CD4-positive, alpha-beta T cell treated with Interleukin-12 subunit alpha and Interleukin-12 subunit beta, for 1 hour (primary cell): ENCODE measurements at places on chromosomes 5 and 9.

DNA sequence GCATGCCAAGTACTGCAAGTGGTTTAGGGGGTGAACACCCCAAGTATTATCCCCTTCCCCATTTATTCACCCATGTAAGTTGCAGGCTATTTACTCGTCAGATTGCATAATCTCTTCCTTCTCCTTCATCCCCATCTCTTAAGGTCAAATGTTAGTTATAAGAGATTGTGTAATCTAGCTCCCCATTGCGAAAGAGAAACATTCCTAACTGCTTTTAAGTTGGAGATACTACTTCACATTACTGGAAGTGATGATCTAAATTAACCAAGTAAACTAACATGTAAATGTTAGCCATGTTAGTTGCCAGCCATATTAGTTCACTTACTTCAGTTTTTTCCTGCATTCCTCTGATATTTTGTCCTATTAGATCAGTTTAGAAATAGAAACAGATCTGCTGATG is 262.3 kb downstream of the TAF11L14 start:
- DNase-seq: no peak

DNA sequence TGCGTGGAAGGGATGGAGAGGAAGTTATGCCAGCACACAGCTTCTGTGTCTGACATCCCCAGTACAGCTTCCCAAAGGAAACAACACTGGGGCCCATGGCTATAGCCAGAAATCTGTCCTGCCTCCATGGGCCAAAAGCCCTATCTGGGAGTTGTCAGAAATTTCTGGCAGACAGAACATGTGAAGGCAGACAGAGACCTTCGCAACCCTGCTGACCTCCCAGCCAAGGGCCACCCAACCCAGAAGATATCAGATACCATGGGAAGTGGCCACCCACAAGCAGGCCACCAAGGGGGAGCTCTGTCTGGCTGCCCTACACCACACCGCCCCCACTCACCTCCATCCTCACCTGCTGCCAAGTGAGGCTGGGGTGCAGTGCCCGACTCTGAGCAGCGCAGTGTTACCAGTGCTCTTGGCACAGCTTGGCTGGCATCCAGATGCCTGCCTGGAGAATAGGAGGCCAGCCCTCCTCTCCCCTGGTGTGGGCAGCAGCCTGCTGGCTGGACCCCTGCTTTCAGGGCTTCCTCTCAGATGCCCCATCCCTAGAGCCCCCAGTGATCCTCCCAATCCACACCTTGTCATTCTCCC is 61.6 kb upstream of the NEURL1B start:
- DNase-seq: no peak

GRCh38 chr5:148191010-148191409 is 11.8 kb upstream of the SPINK6 start:
- DNase-seq: no peak

DNA sequence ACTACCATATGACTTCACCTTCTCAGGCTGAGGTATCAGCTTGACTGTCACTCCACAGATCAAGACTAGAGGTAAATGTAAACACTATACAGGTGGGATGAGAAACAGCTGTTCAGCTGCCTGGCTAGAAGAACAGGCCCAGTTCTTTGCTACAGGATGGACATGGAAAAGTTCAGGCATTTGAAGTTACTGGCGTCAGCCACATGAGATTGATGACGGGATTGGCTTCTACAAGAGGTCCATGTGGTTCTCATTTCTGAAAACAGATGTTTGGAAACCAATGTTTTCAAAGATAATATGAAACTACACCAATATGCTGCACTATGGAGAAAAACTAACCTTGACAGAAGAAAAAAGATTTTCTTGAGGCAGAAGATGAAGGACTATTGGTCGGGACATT is 324.1 kb downstream of the CDH10 start:
- no peak for DNase-seq

DNA sequence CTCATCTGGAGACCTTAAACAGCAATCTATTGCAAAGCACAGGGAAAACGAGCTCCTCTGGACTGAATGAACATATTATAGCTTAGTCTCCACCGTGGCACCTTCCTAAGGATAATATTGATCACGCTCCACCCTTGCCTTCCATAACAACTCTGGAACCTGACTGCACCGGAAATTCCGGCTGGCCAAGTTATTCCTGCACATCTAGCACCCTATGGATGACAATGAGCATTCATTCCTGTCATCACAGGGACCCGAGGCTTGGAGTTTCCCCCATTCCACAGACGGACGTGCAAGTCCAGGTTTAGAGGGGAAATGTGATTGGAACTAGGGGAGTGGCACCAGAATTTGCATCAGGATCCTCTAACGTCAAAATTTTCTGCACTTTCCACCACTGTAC is 27.5 kb downstream of the STK10 start:
- DNase-seq: no peak

GRCh38 chr5:52831786-52832511 is 44.2 kb downstream of the ITGA1 start:
- no peak for DNase-seq

DNA sequence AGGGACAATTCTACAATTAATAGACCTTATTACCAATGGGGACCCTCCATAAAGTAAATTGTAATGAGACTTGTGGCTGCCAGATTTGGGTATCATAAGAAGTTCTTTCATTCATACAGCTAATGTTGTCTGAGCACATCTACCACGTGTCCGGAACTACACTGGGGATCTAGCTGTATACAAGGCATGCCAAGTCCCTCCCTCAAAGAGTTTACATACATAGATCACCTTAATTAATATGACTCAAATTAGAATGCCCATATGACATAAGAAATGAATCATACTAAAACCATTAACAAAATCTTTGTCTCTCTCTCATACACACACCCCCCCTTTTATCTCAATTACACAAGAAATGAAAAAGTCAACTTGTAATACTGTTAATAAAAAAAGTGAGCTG is 18.0 kb upstream of the NR4A3 start:
- DNase-seq: no peak

GRCh38 chr5:59123595-59124561 is 541.0 kb downstream of the RAB3C start:
- DNase-seq: peak; percentile 50

DNA sequence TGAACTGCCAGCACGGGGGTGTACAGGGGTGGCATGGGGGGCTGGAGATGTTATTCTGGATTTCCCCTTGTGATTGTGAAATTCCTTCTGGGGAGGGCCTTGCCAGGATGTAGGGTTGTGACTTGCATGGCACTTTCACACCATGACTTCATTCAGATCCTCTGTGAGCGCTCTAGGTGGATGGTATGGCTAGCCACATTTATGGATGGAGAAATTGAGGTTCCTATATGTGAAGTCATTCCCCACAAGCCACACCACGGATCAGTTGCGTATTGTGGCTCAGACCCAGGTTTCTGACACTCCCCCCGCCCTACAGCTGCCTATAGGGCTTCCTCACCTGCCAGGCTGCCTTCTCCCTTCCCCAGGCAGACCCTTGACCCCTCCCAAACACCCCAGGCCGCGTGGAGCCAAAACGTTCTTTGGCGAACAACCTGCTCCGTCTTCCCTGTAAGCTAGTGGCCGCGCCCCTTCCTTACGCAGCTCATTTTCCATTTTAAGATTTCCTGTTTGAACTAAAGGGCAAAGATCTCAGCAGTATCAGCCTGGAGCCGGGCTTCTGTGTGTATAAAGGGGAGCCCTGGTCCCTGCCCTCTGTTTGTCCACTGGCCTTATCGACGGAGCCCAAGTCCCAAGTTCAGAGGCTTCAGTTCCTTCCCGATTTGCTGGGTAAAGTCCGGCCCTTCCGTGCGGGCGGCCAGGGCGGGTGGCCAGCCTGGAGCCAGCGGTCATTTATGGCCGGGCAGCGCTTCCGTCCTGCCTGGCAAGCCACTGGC is 97.8 kb upstream of the KLF4 start:
- no peak for DNase-seq

GRCh38 chr5:10276691-10277090 is 26.6 kb downstream of the CCT5 start:
- DNase-seq: no peak

GRCh38 chr9:137759649-137760321 is 117.8 kb upstream of the CACNA1B start:
- no peak for DNase-seq

GRCh38 chr5:116738239-116738614 is 163.6 kb upstream of the SEMA6A start:
- no peak for DNase-seq

- DNase-seq: no peak
Measured at GRCh38 chr9:81971727-81972126, 16.8 kb upstream of the SPATA31D1 start.

DNA sequence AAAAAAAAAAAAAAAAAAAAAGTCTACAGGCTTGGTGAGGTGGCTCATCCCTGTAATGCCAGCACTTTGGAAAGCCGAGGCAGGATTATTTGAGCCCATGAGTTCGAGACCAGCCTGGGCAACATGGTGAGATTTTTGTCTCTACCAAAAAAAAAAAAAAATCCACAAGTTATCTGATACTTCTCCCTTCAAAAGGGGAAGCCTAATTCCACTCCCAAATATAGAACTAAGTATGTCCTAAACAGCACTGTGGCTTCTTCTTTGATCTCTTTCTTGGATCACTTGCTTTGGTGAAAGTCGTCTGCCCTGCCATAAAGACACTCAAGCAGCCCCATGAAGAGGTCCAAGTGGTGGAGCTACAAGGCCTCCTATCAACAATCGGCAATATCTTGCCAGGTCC is 18.8 kb upstream of the STING1 start:
- no peak for DNase-seq

GRCh38 chr9:96187151-96187555 is 114.8 kb downstream of the HSD17B3 start:
- DNase-seq: no peak

- DNase-seq: no peak
Measured at GRCh38 chr9:84772511-84772910, 103.0 kb downstream of the NTRK2 start.

DNA sequence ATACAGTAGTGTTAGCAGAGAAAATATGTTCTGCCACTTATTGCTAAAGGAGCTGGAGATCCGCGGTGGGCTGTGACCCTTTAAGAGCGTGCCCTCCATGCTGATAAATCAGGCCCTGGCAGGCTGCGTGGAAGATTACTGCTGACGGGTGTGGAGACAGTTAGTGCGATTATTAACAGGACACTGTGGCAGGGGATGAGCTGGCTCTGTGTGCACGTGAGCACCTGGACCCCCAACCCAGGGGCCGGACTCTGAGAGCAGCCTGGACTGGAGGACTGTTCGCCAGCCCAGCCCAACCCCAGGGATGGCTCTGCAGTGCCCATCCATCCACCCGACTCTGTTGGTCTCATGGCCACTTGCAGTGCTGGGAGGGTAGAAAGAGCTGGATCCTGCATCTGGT is 162.0 kb downstream of the MELK start:
- no peak for DNase-seq

- no peak for DNase-seq
Measured at GRCh38 chr9:4357929-4358328, 58.1 kb upstream of the GLIS3 start.

DNA sequence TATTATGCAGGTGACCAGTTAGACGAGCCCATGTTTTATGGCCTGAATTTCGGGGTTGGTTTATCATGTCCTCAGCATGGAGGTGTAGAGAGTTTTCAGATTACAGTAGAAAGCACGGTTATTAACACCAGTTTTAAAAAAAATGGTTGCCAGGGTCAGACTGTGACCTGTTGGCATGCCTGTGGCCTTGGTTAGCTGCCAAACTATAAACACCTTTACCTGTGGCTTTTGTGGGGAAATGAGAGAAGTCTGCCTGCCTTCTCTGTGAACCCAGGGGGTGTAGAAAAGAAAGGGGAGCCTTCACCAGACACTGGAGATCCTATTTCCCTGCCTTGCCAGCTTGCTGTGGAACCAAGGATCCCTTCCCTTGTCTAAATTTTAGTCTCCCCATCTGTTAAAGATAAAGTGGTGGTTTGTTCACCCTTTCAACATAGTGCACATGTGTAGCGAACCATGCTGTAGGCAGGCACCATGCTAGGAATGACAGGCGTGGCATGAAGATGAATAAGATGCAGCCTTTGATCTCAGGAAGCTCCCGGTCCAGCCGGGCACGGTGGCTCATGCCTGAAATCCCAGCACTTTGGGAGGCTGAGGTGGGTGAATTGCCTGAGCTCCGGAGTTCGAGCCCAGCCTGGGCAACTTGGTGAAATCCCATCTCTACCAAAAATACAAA is 6.1 kb upstream of the PHF19 start:
- DNase-seq: peak; percentile 46

DNA sequence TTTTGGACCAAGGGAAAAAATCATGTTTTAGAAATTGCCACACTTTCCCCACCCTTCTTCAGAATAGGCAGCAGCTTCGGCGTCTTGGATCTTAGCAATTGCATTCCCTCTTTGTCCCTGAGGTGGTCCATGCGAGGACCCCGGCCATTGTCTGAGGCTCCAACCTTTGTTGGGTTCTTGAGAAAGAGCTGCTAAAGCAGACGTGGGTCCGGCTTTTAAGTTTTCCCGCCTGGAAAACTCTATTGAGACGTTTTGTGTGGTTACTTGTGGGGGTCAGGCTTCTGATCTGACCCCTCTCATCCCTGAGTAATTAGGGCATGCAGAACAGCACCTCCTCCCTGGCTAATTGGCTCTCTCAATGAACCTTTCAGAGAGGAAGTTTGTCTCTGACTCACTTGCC is 509.6 kb upstream of the TNC start:
- no peak for DNase-seq

DNA sequence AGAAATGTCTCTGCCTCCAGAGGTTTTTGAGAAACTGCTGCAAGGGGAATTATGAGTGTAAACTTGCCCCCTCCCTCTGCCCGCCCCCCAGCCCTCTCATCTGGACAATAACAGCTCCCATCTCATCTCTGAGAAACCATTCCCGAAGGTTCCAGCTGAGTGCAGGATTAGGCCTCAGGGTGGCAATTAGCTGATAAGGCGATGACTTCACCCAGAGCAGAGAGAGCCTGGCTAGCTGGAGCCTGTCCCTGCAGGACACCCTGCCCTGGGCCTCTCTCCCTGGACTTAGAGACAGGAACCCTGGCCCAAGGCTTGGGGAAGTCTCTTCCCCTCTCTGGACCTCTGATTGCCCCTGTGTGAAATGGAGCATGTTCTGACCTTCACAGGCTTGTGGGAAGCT is 45.7 kb upstream of the HAND1 start:
- no peak for DNase-seq

GRCh38 chr9:128684065-128684324 is 5.0 kb upstream of the SET start:
- no peak for DNase-seq

- no peak for DNase-seq
Measured at GRCh38 chr5:5481206-5481605, 58.7 kb downstream of the ICE1 start.

- no peak for DNase-seq
Measured at GRCh38 chr9:76618762-76619161, 145.5 kb upstream of the PCA3 start.

GRCh38 chr9:17624571-17624970 is 45.7 kb downstream of the SH3GL2 start:
- no peak for DNase-seq
